GM06990 (cell line): ENCODE measurements at places on chromosomes 3 and 15.
A peak's percentile ranks its signal among the peaks of the same experiment; 100 is the strongest.

GRCh38 chr15:95409626-95410310, 920.7 kb upstream of the NR2F2 start:
- DNase-seq, result no peak

DNA sequence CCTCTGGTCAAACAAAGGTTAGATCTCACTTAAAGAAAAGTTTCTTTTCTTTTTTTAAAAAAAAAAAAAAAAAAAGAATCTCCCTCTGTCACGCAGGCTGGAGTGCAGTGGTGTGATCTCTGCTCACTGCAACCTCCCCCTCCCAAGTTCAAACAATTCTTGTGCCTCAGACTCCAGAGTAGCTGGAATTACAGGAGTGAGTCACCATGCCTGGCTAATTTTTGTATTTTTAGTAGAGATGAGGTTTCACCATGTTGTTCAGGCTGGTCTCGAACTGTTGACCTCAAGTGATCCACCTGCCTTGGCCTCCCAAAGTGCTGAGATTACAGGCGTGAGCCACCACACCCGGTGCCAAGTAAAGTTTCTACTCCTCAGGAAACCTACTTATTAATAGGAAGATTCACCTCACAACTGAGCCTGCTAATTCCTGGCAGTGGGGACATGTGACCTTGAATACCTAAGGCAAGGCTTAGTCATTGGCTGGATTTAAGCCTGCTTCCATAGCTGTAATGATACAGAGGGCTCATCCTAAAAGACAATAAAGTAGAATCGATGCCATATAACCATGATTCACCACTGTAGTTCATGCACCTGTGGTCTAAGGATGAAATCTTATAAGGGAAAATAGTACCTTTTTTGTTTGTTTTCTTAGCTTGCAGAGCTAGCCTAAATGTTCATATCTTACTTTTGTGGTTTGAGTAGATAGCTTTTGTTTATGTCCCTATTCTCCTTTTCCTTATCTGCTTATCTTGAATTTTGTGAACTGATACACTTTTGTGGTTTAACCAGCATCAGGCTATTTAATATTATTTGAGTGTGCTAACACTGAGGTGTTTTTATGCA, 24.8 kb upstream of the RBMS3 start:
- DNase-seq, result no peak

DNA sequence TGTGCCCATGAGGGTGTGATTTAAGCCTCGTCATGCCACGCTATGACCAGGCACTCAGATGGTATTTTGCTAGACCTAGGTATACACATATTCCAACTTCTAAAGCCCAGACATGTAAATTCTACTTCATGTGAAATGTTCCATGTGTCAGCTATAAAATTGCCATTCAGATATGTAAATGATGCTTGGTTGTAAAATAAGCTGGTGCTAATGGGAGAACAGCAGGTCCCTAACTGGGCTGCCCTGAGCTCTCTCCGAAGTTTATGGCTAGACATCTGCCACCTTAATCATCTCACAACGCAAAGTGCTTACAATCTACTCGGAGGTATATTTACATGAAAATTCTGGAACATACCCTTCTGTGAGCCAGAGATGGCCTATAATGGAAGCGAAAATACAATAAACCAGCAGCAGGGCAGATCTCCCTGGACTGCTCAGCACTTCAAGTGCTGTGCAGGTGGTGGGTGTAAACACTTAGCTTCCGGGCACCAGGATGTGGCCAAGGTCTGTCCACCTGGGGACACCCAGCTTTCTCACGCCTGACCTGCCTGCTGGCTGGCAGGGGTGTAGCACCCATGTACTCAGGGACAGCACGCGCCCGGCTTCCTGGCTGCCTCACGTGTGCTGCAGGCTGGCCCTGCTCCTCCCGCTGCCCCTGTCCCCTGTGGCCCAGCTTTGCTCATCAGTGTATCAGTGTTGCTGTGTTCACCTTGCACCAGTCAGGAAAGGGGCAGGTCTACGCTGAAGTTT, 82.0 kb downstream of the CHDH start:
- DNase-seq, result no peak

- DNase-seq, result no peak
Observed at GRCh38 chr3:194142156-194142910, 6.4 kb downstream of the HES1 start.

- DNase-seq, result no peak
Observed at GRCh38 chr3:46541835-46542234, 24.3 kb downstream of the LRRC2 start.

DNA sequence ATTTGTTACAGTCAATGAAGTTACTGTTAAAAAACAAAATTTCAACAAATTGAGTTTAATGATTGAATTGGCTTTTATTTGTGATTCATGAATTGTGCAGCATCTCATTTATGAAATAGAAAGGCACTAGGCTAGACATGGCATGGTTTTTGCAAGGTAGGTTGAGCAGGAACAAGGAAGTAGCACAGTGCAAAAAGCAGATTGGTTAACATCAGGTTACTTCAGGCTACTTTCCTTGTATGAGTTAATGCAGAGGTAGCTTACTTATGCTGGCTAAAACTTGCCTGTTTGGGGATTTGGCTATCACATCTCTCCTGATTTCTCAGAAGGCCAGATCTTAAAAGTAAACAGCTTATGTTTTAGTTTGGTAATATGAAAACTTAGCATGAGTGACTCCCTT, 23.0 kb upstream of the SV2B start:
- DNase-seq, result no peak

DNA sequence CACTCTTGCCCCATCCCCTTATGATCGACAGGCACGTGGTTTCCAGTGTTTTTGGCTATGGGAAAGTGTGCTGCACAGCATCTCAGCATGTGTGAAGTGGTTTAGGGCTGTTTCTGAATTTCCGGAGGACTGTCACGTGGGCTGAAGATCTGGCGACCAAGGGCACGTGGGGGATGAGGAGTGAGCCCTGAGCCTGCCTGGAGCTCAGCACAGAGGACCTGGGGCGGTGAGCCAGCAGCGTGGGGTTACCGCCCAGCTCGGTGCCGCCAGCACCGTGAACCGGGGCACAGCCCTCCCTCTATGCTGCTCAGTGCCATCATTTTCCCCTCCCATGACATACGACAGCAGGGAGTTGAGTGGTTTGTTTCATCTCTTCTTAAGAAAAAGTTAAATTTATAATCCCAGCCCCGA, 150.2 kb downstream of the DNAJB8 start:
- no peak for DNase-seq

GRCh38 chr3:23776352-23776891, 29.3 kb upstream of the UBE2E1 start:
- DNase-seq, result no peak

DNA sequence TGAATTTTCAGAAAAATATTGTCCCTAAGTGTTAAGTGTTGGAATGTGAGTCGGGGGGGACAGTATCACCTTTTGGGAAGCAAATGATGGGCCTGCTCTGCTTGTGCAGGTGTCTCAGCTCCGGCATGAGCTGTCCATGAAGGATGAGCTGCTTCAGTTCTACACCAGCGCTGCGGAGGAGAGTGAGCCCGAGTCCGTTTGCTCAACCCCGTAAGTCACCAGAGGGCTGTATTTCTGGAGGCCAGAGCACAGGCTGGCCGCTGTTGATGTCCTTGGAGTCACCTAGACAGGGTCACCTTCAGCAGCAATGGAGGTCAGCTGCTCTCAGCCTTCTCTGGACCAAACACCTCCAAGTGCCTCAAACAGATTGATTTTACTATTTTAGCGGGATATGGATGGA, 78.0 kb downstream of the CCK start:
- no peak for DNase-seq

GRCh38 chr15:76057332-76058000, 2.3 kb upstream of the TMEM266 start:
- DNase-seq, result no peak

GRCh38 chr3:135090020-135090717, 295.1 kb downstream of the EPHB1 start:
- no peak for DNase-seq

DNA sequence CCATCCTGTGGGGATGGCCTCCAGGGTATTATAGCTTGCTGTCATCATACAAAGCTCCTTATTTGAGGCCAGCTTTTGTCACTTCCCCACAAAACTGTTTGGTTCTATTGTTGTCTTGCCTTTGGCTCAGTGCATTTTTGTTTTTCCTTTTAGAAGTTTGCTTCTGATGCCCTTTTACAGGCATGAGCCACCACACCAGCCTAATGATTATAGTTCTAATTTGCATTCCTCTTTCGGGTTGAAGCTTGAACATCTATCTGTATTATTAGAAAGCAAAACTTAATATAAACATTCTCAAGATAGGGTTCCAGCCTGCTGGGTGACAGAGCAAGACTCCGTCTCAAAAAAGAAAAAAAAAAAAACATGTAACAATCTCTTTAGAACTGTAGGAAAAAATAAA, 39.8 kb downstream of the SMARCC1 start:
- DNase-seq, result peak; percentile 43
